ENCODE measurements at places on chromosomes 12 and 14.

GRCh38 chr14:105492971-105493871, 2.2 kb downstream of the TEDC1 start:
- DNase-seq, result no peak

GRCh38 chr14:85533861-85534291, 3.9 kb downstream of the FLRT2 start:
- peak; percentile 15 for DNase-seq

DNA sequence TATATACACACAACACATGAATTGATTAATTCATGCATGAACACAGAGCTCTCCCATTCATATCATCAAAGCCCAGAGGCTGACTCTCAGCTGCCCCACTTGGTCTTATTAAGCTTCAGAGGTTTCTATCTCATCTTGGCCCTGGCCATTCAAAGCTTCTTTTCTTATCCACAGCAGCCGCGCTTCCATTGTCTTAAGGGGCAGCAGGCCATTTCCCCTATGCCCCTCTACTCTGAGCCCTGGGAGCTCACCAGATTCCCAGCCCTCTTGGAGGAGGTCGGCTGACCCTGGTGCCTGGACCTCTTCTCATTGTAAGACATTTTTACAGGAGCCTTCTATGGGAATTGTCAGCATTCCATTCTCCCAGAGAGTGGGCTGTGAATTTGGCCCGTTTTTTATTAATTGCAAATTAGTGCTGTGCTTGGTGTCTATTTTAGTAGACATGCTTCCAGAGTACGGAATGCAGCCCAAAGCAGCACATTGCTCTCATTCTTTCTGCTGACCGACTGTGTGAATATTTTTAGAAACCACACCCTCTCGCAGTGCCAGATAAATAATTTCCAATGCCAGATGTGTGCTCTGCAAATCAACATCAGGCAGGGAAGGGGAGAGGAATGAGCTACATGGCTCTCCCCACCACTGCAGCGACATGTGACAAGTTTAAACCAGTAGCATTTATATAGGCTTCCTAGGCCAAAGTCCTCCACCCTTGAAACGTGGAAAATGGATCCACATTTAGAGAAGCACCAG, 58.5 kb downstream of the NUAK1 start:
- no peak for DNase-seq

- no peak for DNase-seq
Observed at GRCh38 chr12:1047898-1048660, 57.1 kb downstream of the ERC1 start.

- DNase-seq, result no peak
Observed at GRCh38 chr14:57809808-57810207, 56.1 kb downstream of the SLC35F4 start.

DNA sequence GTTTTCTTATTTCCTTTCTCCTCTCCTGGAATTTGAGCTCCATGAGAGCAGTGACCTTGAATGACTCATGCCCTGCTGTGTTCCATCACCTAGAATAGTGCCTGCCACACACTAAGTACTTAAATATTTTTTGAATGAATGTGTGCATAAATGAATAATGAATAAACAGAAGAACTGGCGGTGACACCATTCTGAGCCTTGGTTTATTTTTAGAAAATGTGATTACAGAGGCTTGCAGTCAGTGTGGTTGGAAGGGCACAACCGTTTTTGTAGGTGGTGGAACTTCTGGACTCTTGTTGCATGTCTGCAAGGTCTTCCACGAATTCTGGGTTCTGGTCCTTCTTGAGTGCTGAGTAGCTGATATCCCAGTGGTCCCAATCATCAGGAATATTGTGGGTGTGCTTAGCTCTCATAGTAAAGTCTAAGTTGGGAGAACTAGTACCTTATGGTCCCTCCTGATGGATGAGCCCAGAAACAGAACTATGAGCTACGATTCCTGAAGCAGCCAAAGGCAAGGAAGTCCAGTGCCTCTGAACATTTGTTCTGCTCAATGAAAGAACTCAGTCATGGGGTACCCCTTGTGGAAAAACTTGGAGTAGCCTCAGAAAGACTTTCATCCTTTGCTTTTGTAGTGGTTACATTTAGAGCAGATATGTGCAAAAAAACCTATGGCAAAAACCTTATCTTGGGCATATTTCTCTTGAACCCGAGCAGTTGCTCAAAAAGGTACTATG, 28.8 kb upstream of the BHLHE41 start:
- DNase-seq, result no peak

DNA sequence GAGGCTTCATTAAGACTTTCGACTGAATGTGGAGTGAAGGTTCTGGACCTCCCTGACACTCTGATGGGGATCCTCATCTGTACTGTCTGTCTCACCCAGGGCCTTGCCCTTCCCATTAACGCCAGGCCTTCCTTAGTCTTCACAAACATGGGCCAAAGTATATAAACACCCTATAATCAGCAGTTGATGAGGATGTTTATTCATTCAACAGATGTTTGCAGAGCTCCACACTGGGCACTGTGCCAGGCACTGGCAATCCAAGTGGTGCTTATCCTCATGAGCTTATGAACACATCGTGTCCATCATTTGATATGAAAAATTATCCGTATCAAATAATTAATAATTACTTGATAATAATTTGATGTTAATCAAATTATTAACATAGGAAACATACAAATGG, 454.4 kb downstream of the FUT8 start:
- no peak for DNase-seq

Data from progenitor cell of endocrine pancreas (in vitro differentiated cells).